ENCODE measurements at places on chromosomes 1 and 21.

DNA sequence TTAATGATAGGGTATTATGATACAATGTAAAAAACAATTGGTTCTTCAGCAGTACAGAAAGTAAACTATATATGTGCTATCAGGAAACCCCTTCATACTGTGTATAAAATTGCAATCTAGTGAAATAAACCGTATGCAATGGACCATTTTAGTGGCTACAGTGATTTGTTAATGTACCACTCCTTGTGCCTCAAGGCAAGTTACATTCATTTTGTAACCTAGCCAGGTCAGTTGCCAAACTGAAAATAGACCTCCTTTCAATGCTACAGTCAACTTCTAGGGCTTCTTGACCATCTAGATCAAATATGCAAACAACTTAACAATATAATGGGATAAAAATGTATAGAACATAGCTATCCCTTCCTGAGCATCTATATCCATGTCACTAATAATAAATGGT lies 52.0 kb upstream of the RAVER2 start:
- peak; percentile 12 for DNase-seq

GRCh38 chr1:208190784-208191183 lies 53.4 kb downstream of the PLXNA2 start:
- DNase-seq = no peak

DNA sequence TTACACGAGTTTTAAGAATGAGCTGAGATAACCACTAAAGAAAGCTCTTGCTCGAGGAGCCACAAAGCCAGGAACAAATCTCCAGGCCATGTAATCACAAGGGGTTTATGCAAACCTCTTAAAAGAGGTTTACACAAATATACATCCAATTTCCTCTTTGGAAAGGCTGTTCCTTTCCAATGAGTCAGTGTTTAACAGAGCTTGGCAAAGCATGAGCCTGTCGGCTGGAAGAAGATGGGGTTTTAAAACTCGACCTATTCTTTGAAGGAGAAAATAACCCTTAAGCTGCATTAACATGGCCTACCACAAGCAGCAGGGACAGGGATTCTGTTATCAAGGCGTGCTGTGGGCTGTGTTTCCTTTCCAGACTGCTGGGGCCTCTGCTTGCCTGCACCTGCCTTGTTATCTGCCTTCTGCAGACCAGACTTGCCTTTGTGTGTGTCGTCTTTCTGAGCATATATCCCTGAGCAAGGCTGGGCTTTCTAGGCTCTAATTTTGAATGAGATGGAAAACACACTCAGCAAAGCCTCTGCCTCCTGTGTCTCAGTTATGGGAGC lies 40.6 kb upstream of the CYP2J2 start:
- peak; percentile 68 for DNase-seq

DNA sequence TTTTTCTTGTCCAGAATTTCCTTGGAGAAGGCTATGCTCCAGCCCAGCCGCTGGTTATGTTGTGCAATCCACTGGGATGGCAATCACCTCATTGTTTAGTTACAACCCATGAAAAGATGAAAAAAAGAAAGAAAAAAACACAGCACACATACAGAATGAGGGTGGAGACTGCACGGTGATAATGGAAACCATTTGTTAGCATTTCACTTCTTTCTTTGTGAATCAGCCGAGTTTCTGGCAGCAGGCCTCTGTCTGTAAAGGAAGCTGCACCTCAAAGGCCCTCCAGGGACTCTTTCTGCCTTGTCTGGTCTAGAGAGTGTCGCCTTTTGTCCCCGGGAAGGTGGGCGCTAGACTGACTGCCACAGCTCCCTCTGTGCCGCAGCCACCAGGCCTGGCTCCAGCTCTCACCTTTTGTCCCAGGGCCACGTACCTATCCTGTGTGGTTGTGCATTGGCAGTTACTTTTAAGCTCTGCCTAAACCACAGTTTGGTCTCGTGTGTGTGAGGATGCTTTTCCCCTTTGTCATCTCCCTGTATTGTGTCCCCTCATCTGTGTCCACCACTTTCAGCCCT lies 35.6 kb downstream of the NGF start:
- peak; percentile 94 for DNase-seq

GRCh38 chr1:116036255-116036654 lies 59.9 kb downstream of the SLC22A15 start:
- DNase-seq = no peak

GRCh38 chr1:2564006-2564814 lies 8.0 kb downstream of the TNFRSF14 start:
- no peak for DNase-seq

GRCh38 chr1:89624314-89624713 lies 8.6 kb upstream of the LRRC8C start:
- no peak for DNase-seq

- peak; percentile 46 for DNase-seq
Measured at GRCh38 chr1:199490769-199491527, 536.6 kb upstream of the NR5A2 start.

- peak; percentile 55 for DNase-seq
Measured at GRCh38 chr1:201042779-201043461, 19.4 kb upstream of the KIF21B start.

DNA sequence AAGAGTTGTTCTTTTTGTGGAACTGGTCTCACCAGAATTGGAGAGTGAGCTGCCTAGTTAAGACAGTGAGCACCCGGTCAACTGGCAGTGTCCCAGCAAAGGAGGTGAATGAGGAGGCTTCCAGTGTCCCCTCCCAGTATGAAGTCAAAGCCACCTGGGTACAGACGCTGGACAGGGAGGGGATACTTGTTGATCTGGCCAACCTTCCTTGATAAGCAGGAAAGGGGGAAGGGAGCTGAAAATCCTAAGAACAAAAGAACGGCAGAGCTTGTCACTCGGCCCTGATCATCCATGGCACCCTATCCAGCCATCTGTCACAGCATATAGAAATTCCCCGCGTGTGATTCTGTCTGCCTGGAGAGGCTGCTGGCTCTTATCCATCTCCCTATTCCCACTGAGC lies 91.5 kb downstream of the SSBP3 start:
- DNase-seq = no peak

DNA sequence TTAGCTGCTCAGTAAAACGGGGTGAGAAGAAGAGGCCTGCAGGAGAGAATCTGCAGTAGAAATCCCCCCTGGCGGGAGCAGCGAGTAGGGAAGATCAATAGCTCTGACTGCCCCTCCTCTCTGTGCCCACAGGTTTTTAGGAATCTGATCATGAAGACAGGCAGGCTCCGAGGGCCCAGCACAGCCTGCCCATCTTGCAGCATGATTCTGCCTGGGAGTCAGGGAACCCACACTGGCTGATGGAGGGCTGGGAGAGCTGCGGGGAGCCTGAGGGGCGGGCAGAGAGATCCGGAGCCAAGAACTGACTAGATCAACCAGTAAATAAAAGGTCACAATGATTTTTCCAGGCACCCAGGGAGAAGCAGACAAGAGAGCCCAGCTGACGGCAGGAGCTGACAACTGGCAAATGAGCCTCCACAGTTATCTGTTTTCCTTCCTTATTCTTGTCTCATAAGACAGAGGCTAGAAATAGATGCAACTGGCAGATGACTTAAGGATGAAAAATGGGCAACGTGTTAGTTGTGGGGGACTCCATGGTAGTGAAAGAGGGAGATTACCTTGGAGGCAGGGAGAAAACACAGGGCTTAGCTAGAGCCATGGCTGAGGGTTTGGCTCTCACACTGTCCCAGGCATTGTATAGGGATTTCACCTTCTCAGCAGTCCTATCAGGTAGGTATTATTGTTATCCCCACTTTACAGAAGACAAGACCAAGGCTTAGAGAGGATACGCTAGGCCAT lies 116.2 kb downstream of the PLXNA2 start:
- no peak for DNase-seq
